ENCODE measurements at places on chromosomes 5 and 9. TPM values are rescaled to one million over a fixed set of nuclear protein-coding genes. Genes with fewer than 3 reads are reported as not detected.

DNA sequence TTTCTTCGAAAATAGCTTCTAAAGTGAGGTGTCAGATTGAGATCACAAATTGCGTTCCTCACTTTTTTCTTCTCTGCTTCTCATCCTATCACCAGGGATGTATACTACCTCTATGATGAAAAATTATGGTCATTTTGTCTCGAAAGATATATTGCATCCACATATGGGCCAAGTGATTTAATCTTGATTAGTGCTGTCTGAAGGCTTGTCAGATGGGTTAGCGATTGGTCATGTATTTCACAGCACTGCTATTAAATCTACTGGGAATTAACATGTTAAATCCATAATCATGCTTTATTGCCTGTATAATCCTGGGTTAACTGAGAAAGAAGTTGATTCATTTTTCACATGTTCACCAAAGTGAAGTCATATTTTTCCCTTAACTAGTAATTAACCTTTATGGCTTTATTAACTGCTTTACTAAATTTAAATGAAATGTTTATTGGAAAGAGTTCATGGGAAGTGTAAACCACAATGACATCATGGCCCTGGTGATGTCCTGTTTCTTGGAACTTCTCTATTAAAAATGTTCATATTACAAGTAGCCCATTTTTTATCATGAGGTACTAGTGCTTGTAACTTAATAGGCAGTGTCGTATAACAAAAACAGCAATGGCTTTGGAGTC lies 193.3 kb downstream of the SMC2 start:
- DNase-seq: no peak

DNA sequence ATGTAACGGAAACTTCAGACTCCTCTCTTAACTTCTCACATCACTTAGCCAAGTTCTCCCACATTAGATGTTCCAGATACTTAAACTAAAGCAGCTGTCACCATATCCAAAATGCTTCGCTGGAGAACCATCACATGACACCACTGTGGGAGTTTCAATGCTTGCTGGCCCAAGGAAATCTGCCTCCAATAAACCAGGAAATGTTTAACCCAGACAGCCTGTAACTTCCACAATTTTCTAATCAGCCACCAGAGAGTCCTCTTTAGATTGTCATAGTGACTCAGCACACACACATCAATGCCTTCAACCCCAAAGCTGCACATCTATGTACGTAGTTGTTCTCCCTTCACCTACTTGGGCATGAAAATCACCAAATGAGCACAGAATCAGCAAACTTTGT lies 118.7 kb downstream of the LPAR1 start:
- no peak for DNase-seq

DNA sequence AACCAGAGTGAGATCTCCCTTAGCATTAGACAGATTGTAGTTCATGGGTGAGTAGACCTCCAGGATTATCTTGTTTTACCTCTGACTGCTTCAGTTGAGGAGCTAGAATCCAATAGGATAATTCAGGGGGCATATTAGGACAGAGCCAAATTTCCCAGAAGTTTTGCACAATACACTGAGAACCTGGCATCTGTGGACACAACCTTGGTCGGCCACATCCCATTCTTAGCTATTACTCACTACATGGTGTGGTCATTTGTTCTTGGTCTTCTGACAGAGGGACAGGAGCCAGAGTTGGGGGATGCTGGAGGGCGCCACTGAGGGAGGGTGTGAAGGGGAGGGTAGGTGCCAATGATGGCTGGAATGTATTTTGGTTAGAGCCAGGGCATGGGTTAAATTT lies 66.6 kb downstream of the NPR3 start:
- no peak for DNase-seq

DNA sequence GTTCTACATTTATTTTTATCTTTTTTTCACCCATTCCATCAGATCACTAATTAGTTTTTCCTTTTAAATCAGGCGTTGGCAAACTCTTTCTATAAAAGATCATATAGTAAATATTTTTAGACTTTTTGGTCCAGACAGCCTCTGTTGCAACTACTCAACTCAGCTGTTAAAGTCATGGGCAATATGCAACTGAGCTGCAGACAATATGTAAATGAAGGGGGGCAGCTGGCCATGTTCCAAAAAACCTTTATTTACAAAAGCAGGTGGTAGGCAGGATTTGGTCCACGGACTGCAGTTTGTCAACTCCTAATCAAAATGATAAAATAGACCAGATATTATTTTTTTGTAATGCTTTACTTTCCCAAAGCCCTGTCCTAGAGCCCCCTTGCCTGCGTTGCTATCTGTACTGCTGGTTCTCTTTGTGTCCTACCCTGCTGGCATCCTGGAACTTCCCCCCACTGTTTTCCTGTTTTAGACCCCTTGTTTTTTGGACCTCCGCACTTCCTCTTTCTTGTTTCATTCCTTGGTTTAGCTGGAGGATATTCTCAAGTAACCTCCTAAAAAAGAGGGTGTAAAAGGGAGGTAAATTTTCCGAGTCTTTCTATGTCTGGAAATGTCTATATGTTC lies 24.7 kb upstream of the TNFSF8 start:
- no peak for DNase-seq

- no peak for DNase-seq
Measured at GRCh38 chr9:124716808-124717207, 54.3 kb downstream of the NR6A1 start.

- DNase-seq: no peak
Measured at GRCh38 chr5:38562444-38563210, 6.2 kb upstream of the LIFR start.

GRCh38 chr9:38227061-38227540 lies 158.1 kb upstream of the SHB start:
- DNase-seq: no peak

- no peak for DNase-seq
Measured at GRCh38 chr9:127492616-127493015, 41.3 kb downstream of the LRSAM1 start.

- no peak for DNase-seq
Measured at GRCh38 chr9:133913571-133914369, 78.4 kb downstream of the VAV2 start.

GRCh38 chr9:79447762-79448161 lies 124.0 kb upstream of the TLE4 start:
- no peak for DNase-seq

GRCh38 chr9:77562019-77562748 lies 85.9 kb downstream of the GNA14 start:
- no peak for DNase-seq

- no peak for DNase-seq
Measured at GRCh38 chr5:66010476-66010875, 84.1 kb downstream of the ERBIN start.

GRCh38 chr5:6379246-6379645 lies 899 bp upstream of the MED10 start:
- DNase-seq: no peak

DNA sequence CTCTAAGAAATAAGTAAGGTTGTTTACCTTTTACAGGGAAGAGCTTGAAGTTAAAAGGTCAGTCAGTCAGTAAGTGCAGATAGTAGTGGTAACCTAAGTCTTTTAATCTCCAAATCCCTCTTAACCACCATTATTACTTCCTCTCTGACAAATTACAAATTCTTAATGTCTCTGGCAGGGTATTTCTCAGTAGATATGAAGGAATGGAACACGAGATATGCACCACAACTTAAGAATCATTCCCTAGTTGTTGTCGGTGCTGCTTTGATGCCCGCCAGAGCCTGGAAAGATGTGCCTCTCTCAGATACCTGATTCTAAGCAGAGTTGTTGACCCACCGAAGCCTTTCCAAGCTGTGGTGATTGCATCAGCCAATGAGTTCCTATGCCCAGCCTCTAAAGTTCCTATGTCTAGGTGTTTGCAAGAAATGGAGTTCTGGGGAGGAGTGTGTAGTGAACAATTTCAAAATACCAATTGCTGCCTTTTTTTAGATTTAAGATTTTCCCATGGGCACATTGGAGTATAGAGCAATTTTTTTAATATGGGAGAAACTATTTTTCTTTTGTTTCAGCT lies 78.5 kb downstream of the CD180 start:
- no peak for DNase-seq

DNA sequence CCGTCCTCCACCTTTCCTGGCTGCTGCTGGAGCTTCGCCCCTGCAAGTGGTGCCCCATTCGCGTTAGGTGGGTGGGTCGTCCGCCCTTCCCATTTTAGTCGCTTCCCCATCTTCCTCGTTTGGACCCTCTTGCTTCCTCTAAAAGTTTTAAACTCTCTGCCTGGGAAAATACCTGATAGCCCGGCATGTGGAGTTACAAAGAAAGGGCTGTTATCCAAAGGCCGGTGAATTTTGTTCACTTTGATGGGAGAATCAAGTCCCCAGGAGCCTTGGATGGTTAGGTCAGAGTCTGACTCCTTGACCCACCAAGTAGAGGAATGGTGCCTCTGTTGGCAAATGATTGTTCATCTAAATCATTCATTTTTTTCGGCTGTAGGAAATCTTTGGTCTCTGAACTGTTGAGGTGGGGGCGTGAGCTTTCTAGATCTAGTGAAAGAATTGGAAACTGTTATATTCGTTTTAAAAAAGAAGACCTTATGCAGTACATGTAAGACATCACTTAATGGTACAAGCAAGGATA lies 29.5 kb upstream of the APC start:
- no peak for DNase-seq

DNA sequence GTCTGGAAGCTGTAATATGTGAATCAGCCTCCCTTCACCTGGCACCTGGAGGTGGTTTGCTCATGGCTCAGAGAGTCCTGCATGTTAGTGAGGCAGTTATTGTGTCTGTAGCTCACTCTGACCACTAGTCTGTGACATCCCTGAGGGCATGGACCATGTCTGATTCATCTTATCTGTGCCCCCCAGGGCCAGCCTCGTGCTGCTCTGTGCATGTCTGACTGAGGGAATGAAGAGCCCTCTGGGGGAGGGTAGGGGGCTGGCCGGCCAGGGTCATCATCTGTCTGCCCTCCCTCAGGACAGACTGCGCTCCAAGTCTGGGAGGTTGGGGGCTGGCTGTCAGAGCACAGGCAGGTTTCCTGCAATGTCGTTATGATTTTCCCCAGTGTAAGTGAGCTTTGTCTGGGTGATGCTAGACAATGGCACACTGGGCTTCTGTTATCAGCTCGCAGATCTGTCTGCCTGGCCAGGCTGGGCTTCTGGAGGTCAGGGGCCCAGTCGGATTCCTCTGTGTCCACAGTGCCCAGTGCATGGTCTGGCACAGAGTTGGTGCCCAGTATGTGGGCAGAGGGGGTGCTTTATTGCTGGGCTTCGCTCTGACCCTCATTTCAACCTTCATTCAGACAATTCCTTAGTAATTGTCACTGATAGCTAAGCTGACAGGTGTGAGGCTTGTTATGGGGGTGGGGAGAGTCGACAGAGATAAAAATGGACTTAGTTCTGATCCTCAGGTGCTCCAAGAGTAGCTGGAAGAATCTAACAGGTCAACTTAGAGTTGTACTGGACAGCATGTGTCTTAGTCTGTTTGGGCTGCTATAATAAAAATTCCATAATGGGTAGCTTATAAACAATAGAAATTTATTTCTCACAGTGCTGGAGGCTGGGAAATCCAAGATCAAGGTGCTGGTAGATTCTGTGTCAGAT lies 85.7 kb upstream of the SHB start:
- DNase-seq: no peak

GRCh38 chr5:37063739-37064138 lies 185.4 kb downstream of the CPLANE1 start:
- DNase-seq: no peak

GRCh38 chr9:85723215-85723614 lies 18.5 kb downstream of the AGTPBP1 start:
- DNase-seq: no peak

DNA sequence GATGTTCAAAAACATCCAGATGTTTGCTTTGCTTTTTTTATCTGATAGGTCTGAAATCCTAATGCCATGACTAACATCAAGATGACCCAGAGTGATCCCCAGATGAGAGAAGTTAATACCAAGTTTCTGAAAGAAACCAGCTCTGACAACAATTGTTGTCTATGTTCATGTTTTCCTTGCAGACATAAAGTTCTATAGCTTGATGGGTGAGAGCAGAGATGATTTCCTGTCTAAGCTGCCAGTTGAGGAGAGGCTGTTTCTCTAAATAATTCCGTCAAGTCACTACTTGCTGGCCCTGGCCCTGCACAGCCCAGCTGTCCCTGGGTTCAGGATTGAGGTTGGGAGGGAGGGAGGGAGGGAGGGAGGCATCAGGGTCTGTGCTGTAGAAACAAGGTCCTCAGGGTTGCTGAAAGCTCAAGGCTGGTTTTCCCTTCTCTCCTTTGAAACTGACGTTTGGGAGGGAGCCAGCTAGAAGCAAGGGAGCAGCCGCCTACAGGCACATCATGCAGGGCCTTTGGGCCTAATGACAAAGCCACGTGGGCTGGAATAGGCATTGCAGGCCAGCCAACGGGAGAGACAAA lies 3.9 kb downstream of the SPARC start:
- DNase-seq: no peak

DNA sequence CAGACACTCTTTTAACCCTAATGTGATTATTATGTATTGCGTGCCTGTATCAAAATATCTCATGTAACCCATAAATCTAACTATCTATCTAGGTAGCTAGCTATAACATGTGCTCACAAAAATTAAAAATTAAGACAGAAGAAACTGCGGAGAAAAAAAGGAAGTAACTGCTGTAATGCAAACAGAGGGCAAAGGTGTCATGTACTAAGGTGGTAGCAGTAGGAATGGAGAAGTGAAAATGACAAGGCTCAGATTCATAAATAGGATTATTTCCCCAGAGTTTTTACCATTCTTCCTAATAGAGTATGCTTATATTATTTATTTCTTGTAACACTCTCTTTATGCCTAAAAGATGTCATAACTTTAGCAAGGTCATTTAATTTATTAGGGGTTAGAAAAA lies 1527.5 kb upstream of the C9orf72 start:
- DNase-seq: no peak

The IRX4 gene
- total RNA-seq: not detected

The SCAMP1 gene
- 11.9 TPM for total RNA-seq

The GRK6 gene
- 113 TPM for total RNA-seq

The TMEM215 gene
- not detected for total RNA-seq

The AK8 gene
- not detected for total RNA-seq

The PDE6A gene
- total RNA-seq: not detected

The GABRB2 gene
- total RNA-seq: not detected

The OGN gene
- not detected for total RNA-seq

The WNT8A gene
- not detected for total RNA-seq

The CRB2 gene
- total RNA-seq: not detected

The NTNG2 gene
- total RNA-seq: 11.5 TPM

The TXNDC8 gene
- total RNA-seq: not detected

The STK32A gene
- not detected for total RNA-seq

The HRCT1 gene
- total RNA-seq: not detected
